ENCODE measurements at places on chromosomes 6 and 20.
A peak's percentile ranks its signal among the peaks of the same experiment; 100 is the strongest.

- DNase-seq = no peak
These were observed 40.1 kb downstream of the DACT2 start for GRCh38 chr6:168279403-168279935.

DNA sequence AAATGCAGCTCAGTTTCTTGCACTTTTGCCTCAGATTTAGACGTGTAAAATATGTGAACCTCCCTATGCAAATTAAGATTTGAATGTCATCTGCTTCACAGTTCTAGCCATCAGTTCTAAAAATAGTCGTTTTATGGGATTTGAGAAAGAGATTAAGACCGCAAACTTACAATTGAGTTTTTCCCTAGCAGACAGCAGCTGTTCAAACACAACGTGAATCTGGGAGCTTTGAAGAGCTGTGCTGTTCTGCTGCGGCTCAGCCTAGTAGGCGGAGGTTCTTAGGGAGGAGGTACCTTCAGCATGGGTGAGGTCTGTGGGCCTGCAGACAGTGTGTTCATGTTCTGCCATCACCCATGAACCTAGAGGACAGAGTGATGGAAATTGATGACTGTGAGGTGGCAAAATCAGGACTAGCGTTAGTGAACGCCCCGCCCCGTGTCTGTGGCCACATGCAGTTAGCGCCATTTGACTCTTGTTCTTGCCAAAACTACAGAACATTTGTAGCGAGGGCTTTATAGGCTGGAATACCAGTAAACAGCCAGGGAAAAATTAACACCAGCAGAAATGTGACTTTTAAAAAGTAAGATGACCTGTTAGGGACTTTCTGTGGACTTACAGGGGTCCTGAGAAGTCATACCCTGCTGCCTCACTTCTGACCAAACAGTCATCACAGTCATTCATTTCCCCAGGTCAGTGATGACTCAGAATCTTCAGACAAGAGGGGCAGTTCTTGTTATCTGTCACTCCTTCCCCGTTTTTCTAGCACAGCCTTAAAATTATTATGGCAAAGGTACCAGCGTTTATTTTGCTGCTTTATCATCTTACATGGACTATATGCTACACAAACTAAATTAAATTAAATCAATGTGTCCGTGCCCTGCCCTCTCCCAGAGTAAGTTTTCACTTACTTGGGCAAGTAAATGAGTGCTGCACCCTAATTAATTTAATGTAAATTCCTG is 84.3 kb upstream of the TMEM181 start:
- peak; percentile 87 for DNase-seq

GRCh38 chr20:58436868-58437645 is 48.0 kb downstream of the VAPB start:
- no peak for DNase-seq

DNA sequence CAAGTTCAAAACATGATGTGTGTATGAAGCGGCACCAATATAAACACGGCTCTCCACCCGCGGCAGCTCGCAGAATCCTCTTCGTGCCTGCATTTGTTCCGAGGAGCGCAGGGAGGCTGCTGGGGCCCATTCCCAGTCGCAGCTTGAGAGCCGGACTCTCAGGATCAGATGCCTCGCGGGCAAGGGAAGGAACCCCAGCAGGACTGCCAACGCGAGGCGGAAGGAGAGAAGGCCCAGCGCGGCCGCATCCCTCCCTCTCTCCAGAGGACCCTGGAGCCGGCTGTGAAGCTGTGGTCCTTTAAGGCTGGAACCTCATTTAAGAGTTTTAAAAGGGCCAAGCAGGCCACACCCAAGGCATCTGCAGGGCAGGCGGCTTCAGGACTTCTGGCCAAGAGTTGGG is 44.2 kb upstream of the ZBP1 start:
- no peak for DNase-seq

DNA sequence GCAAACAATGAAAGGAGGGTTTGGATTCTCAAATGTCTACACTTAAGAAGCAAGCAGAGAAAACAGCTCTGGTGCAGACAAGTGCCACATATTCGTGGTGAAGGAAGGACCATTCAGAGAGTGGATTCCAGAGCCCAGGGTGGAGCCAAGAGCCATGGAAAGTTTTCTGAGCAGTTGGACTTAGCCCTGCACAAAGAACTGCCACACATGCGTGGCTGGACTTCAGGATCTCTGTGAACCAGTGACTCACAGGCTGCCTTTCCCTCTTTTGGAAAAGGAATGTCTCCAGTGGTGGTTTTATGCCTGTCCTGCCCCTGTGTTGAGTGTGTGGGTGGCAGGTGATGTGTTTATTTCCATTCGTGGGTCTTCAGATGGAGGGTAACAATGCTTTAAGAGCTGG is 489.5 kb downstream of the CDH26 start:
- DNase-seq = no peak

DNA sequence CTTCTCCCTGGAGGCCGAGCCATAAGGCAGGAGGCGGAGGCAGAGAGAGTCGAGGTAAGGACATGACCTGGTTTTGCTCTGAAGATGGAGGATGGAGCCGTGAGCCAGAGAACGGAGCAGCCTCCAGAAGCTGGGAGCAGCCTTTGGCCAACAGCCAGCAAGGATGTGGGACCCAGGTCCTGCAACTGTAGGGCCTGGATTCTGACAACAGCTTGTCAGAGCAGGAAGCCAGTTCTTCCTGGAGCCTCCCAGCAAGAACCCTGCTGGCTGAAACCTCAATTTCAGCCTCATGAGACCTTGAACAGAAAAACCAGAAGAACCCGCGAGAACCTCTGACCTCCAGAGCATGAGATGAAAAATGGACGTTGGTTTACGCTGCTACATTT is 13.4 kb upstream of the MRGBP start:
- DNase-seq = no peak

DNA sequence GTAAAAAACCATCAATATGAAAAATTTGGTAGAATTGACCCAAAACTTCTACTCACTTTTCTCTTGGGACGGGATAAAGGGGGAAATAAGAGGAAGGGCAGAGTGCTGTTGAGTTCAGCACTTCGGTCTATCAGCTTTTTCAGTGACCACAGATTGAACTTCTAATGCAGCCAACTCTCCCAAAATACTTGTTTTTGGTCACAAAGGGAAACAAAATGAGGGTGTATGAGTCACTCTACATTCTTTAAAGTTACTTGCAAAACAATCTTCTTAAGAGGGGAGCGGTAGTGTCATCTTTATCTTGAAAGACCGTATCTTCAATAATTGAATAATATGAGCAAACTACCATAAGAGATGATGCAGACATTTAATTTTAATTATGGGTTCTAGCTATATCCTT is 661.3 kb downstream of the CD109 start:
- peak; percentile 26 for DNase-seq

DNA sequence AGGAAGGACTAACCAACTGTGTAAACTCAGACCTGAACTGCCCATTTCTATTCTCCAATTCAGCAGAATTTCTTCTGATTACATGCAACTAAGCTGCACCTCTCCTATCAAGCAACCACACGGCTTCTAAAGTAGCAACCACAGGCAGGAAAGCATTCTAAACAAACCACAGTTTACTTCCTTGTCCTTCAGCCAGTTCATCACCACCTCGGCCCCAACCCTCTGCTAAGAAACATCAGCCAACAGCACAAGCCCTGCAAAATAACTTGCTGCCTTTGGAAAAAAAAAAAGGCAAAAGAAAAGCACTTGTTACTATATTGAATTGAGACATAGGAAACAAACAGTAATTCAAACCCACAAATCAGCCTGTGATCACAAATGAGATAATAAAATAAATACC is 140.3 kb downstream of the NFATC2 start:
- peak; percentile 85 for DNase-seq

DNA sequence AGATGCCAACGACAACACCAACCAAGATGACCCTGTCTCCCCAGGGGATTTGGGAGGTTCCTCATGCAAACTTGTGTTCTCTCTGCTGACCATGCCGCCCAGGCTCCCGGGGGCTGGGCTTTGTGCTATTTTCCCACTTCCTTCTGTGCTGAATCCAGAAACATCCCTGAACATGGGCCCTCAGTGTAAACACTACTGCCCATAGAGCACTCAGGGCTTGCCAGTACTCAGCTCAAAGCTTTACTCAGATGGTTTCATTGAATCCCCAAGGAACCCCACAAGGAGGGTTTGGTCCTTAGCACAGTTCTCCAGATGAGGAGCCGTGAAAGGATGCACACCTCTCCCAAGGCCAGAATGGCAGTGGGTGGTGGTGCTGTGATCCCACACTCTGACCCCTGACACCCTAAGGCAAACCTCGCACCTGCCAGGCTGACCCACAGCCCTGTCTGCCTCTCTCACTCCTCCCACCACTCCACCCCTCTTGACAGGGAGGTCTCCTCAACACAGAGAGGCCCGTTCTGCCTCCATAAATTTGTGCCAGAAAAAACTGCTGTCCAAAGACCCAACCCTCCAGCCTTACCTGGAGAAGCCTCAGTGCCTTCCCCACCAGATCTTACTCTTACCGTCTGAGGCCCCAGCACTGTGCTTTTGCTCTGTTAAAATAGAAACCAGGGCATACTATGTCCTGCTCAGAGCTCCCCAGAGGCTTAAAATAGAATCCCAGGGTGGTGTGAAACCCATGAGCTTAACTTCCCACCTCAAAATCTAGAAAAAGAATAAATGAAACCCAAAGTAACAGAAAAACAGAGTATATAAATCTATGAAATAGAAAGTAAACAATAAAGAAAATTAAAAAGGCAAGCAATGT is 283.0 kb upstream of the CDH4 start:
- DNase-seq = no peak

DNA sequence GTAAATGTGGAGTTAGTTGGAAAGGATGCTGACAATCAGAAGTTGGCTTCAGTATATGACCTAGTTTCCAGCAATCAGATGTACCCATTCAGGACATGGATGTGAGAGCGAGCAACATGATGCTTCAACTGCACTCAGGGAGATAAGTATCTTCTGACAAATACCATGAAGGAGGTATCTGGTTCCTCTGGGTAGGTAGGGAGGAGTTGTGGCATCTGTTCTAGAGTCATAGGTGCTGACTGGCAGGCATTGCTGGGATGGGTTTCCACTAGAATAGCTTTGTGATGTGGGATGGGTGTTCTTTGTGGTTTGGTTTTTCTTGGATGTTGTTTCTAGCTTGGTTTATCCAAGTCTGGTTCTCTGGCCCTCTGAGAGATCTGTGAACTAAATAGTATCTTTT is 3.9 kb upstream of the REV3L start:
- DNase-seq = no peak

DNA sequence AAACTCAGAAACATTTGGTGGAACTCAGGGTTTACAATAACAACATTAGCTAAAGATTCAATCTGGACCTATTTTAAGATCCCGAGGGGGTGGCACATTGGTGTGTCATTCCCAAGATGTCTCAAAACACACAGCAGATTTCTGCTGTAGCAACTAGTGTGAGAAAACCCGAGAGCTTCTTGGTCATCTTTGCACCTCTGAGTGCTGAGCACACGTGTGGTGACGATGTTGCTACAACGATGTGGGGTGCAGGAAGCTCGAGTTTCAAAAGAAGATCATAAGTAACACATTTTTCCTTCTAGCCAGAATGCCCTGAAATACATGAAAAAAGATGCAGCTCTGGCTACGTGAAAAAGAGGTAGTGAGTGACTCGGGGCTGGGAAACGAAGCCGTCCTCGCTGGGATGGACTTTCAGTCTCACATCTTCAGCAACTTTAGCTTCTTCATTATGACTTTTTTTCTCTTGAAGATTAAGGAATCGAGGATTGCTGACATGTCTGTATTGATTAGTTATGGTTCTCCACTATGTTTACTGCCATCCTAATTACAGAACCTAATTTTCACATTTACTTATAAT is 1.5 kb downstream of the RAMACL start:
- no peak for DNase-seq

DNA sequence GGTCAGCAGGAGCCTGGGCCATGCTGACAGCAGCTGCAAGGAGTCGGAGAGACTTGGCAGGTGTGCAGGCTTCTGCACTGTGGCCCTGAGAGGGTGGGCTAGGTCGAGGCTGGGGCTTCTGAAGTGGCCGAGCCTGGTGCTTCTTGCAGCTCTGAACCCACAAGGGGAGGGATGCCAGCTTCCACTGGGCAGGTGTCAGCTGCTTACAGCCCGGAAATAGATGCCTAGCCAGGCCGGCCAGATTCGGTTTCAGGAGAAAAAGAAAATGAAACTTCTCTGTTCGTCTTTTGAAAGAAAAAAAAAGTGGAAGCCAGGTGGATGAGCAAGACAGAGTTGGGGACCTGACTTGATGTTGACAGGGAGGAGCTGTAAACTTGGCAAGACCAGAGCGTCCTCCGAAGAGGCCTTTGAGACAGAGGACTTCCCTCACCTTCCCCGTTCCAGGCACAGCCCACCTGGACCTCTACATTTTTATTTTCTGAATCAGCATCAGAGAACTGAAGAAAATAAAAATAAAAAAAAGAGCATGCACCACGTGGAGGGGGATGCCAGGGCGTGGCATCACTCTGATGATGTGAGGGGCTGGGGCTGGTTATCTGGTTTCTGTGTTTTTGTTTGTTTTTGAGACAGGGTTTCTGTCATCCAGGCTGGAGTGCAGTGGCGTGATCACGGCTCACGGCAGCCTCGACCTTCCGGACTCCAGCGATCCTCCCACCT is at the start of gene ZBP1:
TSS of gene ZBP1 (minus strand) at position 153 of the 717 bp plus-strand sequence. CDS start at position 22, 131 bp downstream.
- no peak for DNase-seq

DNA sequence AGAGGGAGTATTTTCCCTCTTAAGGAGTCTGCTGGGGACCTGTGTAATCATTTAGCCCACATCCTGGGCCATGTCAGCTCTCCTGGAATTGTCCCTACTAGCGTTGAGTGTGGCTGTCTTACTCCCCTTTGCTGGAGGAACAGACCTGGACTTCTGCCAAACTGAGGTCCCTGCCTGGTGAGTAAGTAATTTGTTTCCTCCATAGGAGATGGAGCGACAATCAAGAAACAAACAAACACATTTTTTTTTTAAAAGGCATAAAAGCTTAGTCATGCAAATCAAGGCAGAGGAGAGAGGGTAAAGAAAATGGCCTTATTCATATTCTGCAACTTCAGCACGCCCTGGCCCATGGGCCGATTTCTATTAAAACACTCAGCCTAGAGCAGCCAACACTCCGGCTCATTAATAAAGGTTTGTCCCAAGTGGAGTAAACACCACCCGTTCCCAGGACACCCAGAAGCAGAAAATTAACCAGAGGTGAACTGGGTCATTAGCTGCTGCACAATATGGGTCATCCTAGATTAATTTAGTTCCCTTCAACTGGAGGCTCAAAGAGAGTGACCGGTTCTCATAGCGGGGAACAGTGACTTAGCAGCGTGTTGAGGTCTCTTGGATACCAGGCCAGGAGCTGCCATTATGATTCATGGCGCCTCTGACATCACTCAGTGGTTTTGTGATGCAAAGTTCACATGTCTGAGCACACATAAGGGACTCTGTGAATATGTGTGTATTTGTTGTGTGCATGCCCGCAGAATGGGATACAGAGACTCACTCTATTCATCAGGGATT is 165.0 kb upstream of the SULF2 start:
- peak; percentile 87 for DNase-seq

DNA sequence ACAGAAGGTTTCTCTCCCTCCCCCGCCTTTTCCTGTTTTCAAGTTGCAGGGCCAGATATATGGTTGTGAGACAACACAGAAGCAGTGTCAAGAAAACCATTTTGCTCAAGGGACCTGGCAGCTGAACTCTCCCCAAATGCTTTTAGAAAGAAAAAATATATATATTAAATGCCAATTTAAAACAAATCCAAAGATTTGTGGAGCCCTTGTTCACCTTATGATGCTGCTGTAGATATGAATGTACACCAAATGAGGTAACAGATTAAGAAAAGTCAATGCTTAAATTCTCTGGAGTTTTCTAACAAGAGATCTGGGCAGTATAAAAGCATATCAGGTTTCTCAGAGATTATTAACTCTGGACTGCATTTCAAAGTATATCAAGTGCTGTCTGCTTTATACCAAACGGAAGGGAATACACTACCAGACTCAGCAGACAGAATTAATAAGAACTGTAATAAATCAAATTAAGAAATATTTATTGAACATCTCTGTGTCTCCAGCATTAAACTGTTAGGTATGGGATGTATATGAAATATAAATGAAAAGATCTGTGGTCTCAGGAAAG is 357.5 kb downstream of the HDGFL1 start:
- DNase-seq = peak; percentile 26
